ENCODE measurements at places on chromosomes 3 and 15.

GRCh38 chr3:159266779-159267178 is 464.9 kb downstream of the MFSD1 start:
- no peak for DNase-seq

DNA sequence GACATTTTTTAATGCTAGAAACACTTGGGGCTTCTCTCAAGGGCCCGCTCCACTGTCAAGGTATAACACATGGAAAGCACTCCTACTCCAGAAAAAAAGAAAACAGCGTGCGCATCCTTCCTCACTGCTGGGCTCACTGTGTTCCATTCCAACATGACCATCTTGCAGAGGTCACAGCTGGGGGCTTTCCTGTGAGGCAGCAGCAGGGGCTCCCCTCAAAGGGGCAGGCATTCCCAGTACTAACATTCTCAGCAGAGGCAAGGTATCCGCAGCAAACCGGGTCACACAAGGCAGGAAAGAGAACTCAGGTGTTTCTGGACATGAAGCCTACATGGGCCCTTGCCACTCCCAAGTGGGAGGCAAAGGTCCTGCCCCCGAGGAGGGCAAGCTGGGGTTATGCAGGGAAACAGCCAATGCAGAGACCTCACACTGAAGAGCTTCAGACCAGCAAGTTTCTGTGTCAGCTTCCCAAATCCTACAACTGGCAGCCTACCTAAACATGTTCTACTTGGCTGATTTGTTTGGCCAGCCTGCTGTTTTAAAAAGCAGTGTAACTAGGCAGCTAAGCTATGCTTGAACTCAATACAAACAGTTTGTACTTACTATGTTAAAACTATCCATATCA is 6.4 kb downstream of the BDH1 start:
- no peak for DNase-seq

DNA sequence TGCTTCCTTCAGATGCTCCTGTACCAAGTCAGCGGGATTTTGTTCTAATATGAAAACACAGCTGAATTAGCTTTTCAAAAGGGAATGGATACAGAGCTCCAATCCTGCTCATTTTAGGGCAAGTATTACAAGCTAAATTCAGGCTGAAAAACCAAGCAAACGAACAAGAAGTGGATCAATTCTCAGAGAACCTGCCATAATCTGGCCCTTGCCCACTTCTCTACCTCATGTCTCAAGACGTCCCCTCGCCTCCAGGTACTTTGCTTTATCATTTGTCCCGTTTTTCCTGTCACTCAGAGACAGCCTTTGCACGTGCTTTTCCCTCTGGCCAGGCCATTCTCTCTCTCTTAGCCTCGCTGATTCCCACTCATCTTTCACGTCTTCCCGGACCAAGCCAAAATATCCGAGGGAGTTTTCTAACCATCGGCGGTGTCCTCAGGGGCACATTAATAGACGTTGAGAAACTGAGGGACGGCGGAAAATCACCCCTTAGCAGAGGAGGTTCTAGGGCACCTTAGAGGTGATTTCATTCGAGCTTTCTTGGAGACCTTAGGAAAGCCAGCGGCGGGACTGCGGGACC is 654 bp downstream of the SUSD5 start:
- DNase-seq: no peak

DNA sequence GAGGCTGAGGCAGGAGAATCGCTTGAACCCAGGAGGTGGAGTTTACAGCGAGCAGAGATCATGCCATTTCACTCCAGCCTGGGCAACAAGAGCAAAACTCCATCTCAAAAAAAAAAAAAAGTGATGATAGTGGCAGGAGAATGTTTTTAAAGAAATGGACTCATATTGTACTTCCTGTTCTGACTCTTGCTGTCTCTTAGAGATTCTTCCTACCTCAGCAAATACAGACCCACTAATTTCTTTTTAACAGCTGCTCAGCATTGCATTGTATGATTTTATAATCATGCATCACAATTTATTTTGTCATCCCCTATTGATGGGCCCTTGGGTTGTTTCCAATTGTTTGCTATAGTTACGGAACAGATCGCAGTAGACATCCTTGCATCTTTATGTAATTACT is 8.8 kb upstream of the ANKDD1A start:
- no peak for DNase-seq

GRCh38 chr15:86735247-86736040 is 655.8 kb downstream of the AGBL1 start:
- DNase-seq: no peak

- no peak for DNase-seq
Observed at GRCh38 chr15:60162251-60162967, 158.3 kb downstream of the FOXB1 start.

- no peak for DNase-seq
Observed at GRCh38 chr3:134694466-134694865, 43.6 kb upstream of the KY start.

- no peak for DNase-seq
Observed at GRCh38 chr3:154228561-154229216, 95.6 kb downstream of the DHX36 start.

GRCh38 chr15:66860844-66861243 is 158.8 kb downstream of the SMAD6 start:
- DNase-seq: no peak

- DNase-seq: no peak
Observed at GRCh38 chr3:2929574-2929973, 180.6 kb downstream of the IL5RA start.

DNA sequence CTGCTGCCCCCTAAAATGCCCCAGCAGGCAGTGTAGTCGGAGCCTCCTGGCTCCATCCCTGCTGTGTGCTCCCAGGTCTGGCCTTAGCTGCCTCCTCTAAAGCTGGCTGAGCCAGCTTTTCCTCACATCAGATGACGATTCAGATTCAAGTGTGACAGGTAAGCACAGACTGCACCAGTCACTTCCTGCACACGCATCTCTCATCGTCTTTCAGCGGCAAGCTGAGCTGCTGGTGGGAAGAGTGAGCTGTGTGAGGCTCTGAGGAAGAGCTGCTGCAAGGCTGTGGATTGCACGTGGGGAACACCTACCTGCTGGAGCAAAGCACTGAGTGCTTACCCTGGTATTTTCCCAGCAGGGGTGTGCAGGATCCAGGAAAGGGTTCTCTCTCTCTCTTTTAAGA is 88.4 kb upstream of the RPL32 start:
- no peak for DNase-seq

- DNase-seq: no peak
Observed at GRCh38 chr3:140931016-140931454, 10.6 kb upstream of the SLC25A36 start.

- DNase-seq: no peak
Observed at GRCh38 chr3:49476563-49476962, 6.5 kb downstream of the DAG1 start.

DNA sequence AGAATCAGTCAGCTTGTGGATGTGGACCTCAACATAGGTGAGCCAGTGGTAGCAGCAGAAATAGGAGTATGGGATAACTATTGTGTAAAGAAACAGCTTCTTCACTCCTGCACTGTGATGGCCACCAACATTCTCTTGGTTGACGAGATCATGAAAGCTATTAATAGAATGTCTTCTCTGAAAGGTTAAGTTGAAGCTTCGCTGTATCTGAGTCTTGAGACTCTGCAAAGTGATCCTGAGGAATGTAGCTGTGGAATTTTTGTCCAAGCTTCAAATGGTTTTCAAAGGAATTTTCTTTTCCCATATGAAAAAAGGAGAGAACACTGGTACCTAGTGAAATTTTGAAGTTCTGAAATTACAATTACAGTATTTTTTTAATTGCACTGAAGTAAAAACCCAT is 146.3 kb downstream of the GMNC start:
- DNase-seq: no peak

GRCh38 chr15:41987925-41988275 is 15.5 kb upstream of the EHD4 start:
- no peak for DNase-seq

DNA sequence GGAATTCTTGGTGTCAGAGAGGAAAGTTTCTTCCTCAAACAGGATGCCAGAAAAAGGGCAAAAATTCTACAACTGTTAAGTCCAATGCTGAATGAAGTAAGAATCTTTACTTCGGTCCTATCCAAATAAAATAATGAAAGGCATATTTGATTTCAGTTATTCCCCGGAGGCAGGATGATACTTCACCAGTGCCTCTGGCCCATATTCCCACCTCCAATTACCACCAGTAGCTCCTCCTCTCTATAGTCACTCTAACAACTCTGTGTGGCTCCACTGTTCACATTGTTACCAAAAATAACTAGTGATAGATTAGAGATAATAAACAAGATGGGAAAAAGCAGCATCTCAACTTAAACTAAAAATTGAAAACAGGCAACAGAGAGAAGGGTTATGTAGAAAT is 20.7 kb downstream of the MAP1A start:
- DNase-seq: no peak

All from T follicular helper cell (primary cell).